ENCODE measurements at places on chromosomes 13 and 19.

DNA sequence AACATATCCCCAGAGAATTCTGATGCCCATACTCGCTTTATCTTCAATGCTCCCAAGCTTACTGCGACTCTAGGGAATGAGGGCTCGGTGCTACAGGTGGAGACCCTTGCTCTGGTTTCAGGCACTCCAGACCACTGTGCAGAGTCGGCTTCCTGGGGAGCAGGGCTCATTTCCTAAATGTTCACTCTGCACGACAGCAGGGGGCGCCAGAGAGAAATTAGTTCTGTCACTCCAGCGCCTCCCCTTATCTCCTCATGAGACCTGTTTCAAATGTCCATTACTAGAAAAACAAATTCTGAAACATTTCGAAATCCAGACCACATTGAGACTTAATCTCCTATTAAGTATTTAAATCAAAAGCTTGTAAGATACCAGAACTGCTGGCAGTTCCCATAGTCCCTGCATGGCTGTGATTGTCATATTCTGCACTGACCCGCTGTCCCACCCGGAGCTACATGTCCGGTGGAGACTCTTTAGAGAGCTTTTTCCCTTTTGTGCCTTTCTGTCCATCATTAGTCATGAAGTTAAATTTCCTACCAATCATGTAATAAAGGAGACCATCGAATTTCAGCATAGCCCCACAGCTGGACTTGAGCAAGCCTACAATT lies 22.4 kb downstream of the EPSTI1 start:
- peak; percentile 80 for DNase-seq

DNA sequence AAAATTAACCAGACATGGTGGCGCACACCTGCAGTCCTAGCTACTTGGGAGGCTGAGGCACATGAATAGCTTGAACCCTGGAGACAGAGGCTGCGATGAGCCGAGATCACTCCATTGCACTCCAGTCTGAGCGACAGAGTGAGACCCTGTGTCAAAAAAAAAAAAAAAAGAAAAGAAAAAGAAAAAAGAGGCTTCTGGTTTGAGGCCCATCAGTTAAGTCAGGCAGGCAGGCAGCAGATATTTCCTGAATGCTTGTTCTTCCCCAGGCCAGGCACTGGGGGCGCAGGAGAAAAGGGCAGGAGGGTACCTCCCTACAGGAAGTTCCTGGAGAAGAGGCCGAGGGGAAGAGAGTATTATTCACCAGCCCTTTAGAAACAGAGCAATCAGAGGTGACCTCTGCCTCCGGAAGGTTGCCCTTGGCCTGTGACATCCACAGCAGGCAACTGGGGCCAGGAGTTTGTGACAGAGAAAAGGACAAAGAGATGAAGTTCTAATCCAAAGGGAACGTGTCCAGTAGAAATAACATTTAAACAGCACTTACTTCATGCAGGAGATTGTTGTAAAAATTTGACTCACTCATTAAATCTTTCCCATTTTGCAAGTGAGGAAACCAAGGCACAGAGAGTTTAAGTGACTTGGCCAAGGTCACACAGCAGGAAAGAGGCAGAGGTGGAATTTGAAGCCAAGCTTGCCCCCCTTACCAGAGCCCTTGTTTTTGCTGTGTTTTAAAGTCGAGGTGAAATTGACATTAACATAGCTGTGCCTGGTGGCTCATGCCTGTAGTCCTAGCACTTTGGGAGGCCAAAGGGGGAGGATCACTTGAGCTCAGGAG lies 4.3 kb upstream of the RLN3 start:
- DNase-seq, result peak; percentile 28

GRCh38 chr13:44765001-44765471 lies 188.9 kb upstream of the TSC22D1 start:
- DNase-seq, result no peak

DNA sequence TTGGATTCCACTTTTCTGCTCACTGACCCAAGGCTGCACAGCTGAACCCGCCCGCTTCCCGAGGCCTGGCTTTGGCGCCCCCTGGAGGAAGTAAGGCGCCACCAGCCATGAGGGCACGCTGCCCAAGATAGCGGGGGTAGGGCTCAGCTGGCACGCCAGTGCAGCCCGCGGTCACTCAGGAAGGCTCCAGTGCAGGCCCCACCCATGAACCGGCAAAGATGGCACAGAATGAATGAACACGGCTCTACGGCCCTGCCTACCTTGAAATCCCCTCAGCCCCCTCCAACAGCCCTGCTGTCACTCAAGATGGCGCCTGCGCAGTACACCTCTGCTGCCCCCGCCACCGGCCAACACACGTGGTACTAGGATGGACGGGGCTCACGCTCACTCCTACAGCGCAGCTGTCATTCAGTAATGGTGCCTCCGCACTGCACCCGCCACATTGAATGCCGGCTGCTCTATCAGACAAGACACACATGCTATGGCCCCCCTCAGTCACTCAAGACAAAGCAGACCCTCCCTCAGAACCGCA lies 3.0 kb downstream of the PEG3 start:
- no peak for DNase-seq

DNA sequence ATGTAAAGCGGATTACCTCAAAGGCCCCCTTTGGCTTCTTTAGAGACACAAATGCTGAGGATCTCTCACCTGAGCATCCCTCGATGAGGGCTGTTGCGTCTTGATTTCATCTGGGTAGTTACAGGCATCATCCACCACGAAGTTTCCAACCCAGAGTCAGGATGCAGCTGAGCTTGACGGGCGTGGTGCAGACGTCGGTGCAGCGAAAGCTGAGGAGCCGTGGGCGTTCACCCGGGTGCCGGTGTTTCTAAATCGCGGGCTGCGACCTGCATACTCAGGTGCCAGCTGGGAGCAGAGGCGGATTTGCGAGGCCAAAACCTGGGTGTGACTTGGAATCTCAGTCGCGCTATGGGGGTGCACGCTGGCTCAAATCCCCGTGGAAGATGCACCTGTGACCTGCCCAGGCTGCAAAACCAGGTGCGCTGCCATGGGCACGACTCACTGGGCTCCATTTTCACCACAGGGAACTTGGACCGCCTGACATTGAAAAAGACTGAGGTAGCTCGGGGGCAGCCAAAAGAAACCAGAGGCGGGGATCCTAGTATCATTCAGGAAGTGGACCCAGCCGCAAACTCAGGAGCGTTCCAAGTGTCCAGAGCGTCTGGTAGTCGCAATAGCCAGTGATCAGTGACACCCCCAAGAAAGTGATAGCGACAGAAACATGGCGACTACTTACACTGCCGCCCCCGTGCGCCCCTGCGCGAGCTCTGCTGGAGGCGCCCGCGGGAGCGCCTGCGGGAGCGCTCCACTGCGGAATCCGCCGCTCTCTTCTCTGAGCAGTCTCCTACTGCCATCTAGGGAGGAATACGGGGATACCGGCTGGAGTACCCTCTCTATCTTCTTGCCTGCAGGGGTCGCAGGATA lies 36.4 kb upstream of the IGFL4 start:
- DNase-seq, result peak; percentile 8

- no peak for DNase-seq
Observed at GRCh38 chr19:35291259-35291658, 702 bp upstream of the MAG start.

GRCh38 chr19:53112286-53112685 lies 9.1 kb upstream of the ZNF160 start:
- DNase-seq, result no peak

- DNase-seq, result peak; percentile 95
Observed at GRCh38 chr19:23914402-23915286, at the start of gene ZNF726. ZNF726 (plus strand) TSS chr19:23914886; CDS start chr19:23914995, 109 bp downstream.

DNA sequence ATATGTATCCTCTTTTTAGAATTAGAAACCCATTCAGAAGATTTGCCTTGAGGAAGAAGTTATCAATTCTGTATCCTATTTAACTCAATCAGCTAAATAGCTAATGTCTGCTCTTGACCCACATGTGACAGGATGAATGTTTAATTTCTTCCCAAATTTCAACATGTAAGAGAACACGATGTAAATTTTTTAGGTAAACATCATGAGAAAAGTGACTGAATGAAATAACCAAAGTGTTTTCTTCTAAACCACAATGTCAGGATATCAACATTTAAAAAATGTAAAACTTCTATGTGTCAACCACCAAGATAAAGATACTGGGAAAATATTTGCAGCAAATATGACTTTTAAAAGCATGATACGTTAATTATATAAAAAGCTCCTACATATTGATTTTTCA lies 302.4 kb downstream of the DCT start:
- no peak for DNase-seq

GRCh38 chr19:1978346-1978894 lies 37.1 kb downstream of the BTBD2 start:
- no peak for DNase-seq

DNA sequence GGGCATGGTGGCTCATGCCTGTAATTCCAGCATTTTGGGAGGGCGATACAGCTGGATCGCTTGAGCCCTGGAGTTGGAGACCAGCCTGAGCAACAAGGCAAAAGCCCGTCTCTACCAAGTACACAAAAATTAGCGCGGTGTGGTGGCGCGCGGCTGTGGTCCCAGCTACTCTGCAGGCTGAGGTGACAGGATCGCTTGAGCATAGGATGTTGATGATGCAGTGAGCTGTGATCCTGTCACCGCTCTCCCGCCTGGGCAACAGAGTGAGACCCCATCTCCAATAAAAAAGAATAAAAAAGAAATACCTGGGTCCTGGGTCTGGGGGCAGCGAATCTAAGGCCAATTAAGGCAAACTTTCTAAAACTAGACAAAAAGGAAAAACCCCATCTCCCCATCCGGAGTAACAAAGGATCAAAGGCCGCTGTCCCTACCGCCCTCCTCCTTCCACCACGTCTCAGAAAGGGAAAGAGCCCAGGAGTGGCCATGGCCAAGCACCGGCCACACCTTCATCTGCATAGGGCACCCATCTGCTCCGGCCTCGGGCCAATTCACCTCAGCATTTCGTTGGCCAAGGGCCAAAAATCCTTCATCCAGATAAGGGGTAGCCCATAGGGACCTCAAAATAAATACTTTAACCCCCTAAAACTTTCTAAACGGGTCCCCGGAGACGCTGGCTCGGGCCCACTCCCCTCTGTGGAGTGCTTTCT lies 851 bp downstream of the ZNF320 start:
- no peak for DNase-seq

DNA sequence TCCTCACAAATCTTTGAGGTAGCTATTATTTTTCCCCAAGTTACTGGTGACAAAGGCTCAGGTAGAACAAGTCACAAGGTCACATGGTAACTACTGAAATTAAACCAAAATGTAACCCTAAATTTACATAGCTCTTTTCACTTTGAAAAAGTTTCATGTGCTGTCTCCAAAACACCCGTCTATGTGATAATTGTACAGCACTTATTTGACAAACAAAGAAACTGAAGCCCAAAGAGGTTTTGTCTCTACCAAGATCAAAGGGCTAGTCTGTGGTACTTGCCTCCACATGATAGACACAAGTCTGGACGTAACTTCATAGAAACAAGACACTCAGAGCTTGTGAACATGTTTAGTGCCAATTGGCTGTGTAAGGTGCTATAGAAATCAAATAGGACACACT lies 108.3 kb downstream of the SACS start:
- no peak for DNase-seq

DNA sequence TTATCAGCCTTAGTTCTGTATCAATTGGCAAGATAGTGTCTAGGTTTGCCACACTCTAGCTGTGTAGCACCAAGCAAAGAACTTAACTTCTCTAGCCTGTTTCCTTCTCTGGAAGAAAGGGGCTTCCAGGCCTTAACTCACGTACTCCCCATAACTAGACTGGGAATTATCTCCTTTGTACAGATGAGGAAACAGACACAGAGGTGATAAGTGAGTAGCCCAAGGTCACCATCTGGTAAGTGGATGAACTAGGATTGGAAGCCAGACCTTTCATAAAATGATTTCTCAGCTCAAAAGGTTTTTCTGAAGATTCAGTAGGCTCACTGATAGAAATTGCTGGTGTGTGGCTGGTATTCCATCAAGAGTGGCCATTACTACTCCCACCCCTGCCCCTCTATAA lies 3.1 kb downstream of the ZNF428 start:
- no peak for DNase-seq

DNA sequence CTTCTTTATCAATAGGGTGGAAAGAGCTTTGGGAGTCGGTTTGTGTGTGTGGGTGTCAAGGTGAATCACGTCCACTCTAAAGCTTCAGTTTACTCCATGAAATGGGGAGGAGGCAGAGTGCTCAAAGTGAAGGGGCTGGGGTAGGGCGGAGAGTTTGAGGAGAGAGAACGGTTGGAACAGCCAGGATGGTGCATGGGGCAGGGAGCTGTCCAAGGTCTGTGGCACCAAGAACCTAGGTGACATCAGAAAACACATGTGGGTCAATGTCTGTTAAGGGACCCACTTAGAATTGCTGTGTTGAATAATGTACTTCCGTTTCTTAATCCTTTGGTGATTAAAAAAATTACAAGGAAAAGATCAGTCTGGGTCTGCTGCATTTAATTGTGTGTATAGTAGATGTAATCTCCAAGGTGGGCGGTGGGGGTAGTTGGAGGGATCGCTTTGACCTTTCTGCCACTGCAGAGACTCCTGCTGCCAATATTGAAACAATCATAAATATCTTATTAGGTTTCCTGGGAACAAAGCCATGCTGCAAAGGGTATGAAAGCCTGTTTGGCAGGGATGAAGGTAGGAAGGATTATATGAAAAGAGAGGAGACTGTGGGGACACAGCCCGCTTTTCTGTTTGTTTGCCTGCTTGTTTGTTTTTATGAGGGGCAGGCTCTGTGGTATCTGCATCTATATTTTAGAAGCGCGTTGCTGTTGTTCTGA lies 122.3 kb downstream of the ATP8A2 start:
- no peak for DNase-seq

DNA sequence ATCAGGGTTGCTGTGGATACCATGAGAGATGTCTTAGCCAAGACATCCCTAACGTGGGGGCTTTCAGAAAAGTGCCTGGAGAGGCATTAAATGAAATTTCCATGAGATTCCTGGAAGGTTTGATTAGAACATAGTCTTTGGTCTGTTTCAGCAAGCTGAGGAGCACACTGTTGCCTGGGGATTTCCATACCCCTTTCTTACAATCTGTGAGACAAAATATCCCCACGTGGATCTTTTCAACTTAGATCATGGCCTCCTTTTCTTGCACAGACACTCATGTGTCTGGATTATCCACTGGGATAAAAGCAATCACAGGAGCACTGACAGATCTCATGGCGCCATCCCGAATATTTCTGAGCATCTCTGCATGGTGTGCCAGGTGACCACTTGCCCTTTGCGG lies 41.7 kb downstream of the GPR12 start:
- no peak for DNase-seq

DNA sequence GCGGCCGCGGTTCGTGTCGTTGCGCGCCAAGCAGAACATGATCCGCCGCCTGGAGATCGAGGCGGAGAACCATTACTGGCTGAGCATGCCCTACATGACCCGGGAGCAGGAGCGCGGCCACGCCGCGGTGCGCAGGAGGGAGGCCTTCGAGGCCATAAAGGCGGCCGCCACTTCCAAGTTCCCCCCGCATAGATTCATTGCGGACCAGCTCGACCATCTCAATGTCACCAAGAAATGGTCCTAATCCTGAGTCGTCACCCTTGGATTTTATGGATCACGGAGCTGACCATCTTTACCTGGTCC lies 475 bp downstream of the MRPL57 start:
- no peak for DNase-seq

Data from CD4-positive, alpha-beta T cell treated with Interleukin-4 for 1 hour (primary cell).